CD4-positive, alpha-beta T cell treated with Interleukin-17A for 1 hour (primary cell): ENCODE measurements at places on chromosomes 13 and 19.

- no peak for DNase-seq
Observed at GRCh38 chr19:57263244-57263741, 17.0 kb upstream of the ZNF460 start.

DNA sequence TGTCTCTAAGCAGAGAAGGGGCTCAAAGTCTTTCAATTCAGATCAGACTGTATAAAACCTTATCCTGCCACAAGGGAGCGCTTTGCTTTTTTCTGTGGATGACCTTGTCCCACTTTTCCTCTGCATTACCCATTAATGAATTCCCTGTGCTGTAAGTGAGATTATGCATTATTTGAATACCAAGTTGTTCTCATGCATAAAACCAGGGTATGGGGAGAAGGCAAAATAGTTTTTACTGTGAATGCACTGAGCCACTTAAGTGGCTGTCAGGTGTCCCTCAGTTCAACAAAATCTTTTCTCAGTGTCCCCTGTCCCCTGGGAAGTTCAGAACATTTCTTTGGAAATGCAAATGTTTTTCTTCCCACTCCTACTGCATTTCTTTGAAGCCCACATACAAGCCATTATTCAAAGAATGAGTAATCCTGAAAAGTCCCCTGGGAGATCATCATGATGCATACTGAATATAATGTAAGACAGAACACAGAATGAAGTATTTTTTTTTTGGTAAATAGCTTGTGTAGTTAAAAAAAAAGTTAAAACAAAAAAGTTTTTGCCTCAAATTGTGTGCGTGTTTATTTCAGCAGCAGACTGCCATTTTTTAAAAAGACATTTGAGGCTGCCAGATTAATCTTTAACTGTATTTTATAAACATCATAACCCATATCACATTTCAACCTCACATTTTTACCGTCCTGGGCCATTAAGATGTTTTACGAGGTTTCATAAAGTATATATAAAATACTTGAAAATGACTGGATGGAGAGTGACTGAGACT lies 506.7 kb upstream of the PCDH9 start:
- DNase-seq = no peak

- DNase-seq = peak; percentile 70
Observed at GRCh38 chr19:7852851-7853769, 21.1 kb downstream of the PRR36 start.

DNA sequence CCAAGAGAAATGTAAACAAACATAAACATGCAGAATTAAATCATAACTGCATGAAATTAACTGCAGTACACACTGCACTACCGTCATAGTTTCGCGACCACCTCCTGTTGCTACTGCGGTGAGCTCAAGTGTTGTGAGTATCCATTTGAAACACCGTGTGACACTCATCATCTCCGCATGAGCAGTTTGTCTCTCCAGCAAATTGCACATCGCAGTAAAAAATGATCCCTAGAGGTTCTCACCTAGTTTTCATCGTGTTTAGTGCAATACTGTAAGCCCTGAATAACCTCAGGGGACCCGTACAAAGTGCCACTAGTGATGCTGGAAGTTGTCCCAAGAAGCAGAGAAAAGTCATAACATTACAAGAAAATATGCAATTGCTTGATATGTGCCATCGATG lies 147.7 kb downstream of the DPF1 start:
- DNase-seq = no peak

GRCh38 chr13:38159710-38160109 lies 189.9 kb upstream of the UFM1 start:
- DNase-seq = no peak

- no peak for DNase-seq
Observed at GRCh38 chr19:16915135-16915534, 26.3 kb downstream of the F2RL3 start.

DNA sequence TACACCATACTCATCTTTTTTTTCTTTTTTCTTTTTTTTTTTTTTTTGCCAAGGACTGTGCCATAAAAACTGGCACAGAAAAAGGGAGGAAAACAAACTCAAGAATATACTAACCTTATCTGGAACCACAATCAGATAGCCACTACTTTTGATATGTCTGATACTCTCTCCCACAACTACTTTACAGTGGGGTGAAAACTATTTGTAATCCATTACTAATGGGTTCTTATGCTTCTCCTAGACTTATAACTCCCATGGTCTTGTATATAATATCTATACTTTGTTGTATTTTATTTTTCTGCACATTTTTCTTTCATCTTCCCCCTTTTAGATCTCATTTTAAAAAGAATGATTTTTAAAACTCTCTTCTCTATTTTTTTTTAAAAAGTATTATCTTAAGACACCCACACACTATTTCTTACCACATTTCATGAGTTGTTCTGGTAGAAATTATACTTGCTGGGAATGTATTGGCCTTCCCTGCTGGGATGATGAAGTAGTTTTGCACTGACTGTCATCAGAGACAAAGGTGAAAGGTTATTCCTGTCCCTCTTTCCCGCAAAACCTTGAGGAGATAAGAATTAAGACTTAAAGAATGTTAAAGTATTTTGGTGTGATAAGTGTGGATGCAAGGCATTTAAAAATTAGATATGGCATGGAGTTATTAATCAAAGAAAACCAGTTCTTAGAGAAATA lies 146.7 kb upstream of the KLF12 start:
- DNase-seq = no peak

GRCh38 chr19:47405854-47406417 lies 13.4 kb downstream of the MEIS3 start:
- DNase-seq = no peak

- no peak for DNase-seq
Observed at GRCh38 chr13:89199138-89199537, 1528.0 kb downstream of the SLITRK5 start.

DNA sequence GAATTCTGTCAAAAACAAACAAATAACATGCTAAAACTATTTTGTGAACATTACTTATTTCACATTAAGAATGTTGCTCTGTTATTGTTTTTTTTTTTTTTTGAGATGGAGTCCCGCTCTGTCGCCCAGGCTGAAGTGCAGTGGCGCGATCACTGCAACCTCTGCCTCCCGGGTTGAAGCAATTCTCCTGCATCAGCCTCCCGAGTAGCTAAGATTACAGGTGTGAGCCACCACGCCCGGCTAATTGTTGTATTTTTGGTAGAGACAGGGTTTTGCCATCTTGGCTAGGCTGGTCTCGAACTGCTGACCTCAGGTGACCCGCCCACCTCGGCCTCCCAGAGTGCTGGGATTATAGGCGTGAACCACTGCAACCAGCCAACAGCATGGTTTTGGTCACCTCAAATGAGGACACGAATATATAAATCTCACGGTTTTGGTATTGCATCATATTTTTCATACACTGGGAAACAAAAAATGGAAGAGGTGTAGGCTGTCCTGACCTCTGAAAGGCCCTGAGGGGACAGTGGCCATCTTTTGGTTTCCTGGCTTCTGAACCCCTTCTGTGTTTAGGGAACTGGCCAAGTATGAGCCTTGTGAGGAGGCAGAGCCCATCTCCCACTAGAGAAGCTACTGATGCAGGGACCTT lies 25.5 kb downstream of the GPR42 start:
- DNase-seq = no peak

GRCh38 chr13:30276178-30276577 lies 31.2 kb downstream of the KATNAL1 start:
- DNase-seq = no peak

- DNase-seq = peak; percentile 11
Observed at GRCh38 chr13:73870036-73870741, 264.0 kb downstream of the KLF12 start.

GRCh38 chr13:48380581-48380980 lies 32.3 kb downstream of the LPAR6 start:
- no peak for DNase-seq

- peak; percentile 23 for DNase-seq
Observed at GRCh38 chr13:83881917-83882605, at the start of gene SLITRK1. SLITRK1 (minus strand) TSS chr13:83882474; CDS start chr13:83881507, 967 bp downstream.

DNA sequence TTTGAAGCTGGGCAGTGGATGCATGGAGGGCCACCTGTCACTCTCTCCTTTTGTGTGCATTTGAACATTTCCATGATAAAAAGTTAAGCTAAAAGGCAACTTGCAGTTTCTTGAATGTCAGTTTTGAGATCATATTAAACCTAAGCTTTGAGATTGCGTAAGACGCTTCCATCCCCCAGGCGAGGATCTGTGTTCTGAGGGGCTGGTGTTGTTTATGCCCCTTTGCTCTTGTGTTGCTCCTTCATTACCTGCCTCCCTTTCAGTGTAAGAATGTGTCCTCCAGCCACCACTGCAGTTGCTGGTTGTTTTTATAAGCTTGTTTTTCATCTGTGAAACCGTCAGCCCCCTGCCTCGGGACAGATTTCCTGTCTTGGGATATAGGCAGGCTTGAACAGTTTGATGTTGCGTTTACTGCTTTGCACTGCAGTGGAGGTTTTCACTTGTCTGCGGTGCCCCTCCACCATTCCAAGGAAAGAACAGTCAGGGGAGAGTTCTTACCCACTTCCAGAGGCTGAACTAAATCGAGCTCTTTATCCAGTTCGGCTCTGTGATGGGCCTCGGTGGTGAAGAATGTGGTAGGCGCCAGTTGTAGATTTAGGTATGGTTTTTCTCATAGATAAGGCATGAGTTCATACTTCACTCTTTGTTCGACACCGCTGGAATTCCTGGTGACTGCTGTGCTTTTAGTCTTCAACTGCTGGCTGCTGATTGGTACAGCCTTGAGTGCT lies 96.8 kb downstream of the ARHGEF7 start:
- DNase-seq = no peak

DNA sequence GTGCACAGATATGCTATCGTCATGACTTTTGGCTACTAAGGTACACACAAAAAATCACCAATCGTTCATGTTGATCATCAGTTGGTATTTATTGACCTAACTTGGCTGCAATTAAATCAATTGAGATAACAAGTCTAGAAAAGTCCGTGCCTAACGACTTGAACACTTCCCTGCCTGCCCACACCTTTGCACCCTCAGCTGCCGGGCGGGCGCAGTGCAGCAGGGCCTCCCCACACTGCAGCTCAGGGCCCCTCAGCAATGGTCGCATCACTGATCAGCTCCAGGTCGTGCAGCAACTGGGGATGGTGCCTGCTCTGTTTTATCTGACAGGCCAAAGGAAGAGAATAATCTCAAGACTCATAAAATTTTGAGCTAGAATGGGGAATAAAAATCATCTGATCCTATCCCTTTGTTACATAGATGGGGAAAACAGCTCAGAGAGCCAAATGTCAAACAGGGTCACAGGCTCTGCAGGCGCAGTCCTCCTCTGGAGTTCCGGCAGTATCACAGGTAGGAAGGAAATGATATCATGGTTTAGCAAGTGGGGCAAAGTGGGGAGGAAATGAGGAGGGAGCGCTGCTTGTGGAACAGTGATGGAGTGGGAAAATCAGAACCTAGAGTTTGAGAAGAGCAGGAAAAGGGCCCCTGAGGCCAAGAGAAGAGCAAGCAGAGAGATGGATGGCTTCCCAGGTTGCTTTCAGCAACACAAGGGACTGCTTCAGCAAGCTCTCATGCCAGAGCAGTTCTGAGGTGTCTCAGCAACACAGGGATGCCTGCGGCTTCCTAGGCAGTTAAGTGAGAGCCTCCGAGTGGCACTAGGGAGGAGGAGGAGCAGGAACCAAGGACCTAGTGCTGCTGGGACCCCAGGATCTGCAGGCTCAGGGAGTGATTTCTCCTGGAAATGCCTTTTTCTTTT lies 57.5 kb downstream of the SLC7A1 start:
- DNase-seq = no peak

DNA sequence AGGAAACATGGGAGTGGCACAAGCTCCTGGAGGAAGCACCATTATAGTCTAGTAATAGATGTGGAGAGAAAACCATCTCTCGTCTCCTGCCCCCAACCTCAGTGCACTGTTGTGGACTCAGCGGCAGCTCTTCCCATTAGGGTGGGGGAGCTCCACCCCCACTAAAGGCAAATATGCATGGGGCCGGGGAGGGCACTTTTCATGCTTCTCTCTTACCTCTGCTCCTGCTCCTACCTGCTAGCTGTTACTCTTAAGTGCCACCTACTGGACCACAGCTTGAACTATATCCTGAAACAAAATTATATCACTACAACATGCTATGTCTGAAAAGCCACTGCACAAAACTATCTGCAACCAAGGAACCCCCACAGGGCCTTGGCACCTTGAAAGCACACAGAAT lies 112.6 kb upstream of the DACH1 start:
- no peak for DNase-seq

DNA sequence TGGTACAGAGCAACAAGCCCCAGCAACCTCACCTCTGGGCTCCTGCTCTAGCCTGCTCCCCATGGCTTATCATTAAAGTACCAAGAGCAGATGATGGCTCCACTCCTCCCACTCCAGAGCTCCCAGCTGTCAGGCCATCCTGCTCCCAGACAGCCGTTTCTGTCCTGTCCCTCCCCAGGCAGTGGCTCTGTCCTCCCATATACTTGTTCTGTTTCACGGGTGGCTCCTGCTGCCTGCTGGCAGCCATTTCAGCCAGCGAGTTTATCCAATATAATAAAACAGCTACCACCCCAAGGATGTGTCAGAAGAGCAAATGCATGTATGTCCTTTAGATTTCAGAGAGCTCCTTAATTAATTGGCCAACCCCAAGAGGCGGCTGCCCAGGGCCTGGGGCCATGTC lies 79.4 kb upstream of the VSTM2B start:
- no peak for DNase-seq

DNA sequence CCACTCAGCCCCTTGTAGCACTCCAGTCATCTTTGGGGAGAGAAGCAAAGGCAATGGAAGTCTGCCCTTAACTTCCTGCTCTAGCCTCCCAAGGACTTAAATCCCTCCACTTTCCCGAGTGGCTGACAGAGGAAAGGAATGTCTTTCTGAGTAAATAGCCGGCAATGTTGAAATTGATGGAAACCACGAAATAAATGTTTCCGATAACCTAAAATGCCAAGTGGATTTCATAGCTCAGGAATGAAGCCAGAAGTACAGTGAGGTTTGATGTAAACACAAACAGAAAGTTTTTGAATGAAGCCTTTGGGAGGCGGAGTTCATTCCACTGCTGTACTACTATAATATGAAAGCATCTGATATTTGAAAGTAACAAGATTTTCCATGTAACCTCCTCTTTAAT lies 14.0 kb upstream of the TBC1D4 start:
- no peak for DNase-seq

- DNase-seq = no peak
Observed at GRCh38 chr19:48085076-48085475, 25.5 kb downstream of the PLA2G4C start.

GRCh38 chr13:27273658-27274425 lies 3.2 kb downstream of the RASL11A start:
- no peak for DNase-seq

- no peak for DNase-seq
Observed at GRCh38 chr13:66689628-66690027, 540.5 kb downstream of the PCDH9 start.

DNA sequence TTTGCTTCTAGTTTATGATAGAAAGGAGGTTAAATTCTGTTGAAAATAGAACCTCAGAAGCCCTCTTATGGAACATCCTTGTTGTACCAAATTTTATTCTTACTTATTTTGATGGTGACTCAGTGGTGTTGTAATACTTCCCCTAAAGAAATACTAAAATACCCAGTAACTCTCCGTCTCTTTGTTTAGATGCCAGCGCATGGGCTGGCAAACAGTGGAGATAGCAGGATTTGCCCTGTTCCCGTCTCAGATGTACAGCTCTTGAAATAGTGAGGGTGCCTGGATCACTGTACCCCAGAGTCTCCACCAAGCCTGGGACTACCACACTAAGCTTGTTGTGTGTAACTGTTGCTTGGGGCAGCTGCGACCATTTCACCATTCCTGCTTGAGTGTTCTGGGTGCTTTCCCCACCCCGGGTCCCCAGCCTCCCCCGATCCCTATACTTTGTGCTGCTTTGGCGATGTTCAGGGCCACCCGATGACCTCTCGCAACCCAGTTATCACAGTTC lies 67.0 kb upstream of the TEX29 start:
- no peak for DNase-seq
